ENCODE measurements at places on chromosomes 7 and 10. TPM values are rescaled to one million over a fixed set of nuclear protein-coding genes. Genes with fewer than 3 reads are reported as not detected.
A peak's percentile ranks its signal among the peaks of the same experiment; 100 is the strongest.

- DNase-seq: no peak
Measured at GRCh38 chr7:16023046-16023445, 336.6 kb upstream of the MEOX2 start.

RAPGEF5 gene
- total RNA-seq: 72.9 TPM

PKD2L1 gene
- 2.3 TPM for total RNA-seq

GRCh38 chr10:44878706-44879530, 32.2 kb upstream of the TMEM72 start:
- peak; percentile 88 for DNase-seq

DNA sequence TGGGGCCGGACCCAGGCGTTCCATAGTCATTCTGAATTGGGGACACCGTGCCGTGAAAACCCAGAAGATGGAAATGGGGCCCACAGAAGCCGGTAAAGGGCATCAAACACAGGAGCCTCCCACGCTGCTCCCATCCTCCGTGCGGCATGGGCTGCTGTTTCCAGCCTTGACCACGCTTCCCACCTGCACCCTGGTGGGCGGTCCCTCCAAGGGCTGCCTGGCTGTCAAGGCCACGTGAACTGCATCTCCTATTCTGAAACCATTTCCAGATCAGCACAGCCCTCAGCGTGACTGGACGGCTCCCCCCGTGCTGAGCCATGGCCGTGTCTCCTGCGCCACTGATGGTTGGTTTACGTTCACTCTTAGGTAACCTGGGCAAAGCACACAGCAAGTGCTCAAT, 14.1 kb downstream of the CFAP46 start:
- no peak for DNase-seq

PTPN20 gene
- total RNA-seq: 19.0 TPM

PLPP4 gene
- total RNA-seq: not detected

- DNase-seq: no peak
Measured at GRCh38 chr10:13525663-13526062, 3.2 kb downstream of the BEND7 start.

MYH16 gene
- not detected for total RNA-seq

SPDYE1 gene
- total RNA-seq: not detected

- DNase-seq: no peak
Measured at GRCh38 chr7:21089653-21090052, 303.0 kb upstream of the SP8 start.

DNA sequence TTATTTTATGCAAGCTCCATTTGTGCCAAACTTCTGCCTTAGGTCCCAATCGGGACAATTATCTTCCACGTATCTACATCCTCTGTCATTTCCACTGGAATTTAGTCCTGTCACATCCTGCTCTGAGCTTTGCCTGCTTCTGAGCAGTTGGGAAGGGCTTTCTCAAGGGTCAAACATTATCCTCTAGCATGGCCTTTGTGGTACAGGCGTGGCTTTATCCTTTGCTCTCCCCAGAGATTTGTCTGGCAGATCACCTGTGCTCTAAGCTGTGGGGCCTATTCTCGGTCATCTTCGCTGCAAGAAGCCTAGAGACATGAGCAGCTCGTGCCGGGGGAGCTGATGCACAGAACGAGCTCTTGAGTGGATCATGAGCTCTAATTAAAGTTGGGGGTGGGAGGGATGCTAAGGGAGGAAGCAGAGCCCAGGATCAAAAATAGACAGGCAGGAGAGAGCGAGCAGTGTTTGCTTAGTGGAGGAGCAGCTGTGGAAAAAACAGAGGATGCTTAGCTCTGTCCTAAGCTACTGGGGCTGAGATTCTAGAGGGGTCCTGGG, 19.8 kb upstream of the TMEM273 start:
- no peak for DNase-seq

HGF gene
- 8.4 TPM for total RNA-seq

C7orf33 gene
- total RNA-seq: not detected

COA1 gene
- 50.2 TPM for total RNA-seq

MEIG1 gene
- total RNA-seq: 0.44 TPM

- peak; percentile 61 for DNase-seq
Measured at GRCh38 chr10:58299580-58299979, 30.6 kb downstream of the CISD1 start.

DNA sequence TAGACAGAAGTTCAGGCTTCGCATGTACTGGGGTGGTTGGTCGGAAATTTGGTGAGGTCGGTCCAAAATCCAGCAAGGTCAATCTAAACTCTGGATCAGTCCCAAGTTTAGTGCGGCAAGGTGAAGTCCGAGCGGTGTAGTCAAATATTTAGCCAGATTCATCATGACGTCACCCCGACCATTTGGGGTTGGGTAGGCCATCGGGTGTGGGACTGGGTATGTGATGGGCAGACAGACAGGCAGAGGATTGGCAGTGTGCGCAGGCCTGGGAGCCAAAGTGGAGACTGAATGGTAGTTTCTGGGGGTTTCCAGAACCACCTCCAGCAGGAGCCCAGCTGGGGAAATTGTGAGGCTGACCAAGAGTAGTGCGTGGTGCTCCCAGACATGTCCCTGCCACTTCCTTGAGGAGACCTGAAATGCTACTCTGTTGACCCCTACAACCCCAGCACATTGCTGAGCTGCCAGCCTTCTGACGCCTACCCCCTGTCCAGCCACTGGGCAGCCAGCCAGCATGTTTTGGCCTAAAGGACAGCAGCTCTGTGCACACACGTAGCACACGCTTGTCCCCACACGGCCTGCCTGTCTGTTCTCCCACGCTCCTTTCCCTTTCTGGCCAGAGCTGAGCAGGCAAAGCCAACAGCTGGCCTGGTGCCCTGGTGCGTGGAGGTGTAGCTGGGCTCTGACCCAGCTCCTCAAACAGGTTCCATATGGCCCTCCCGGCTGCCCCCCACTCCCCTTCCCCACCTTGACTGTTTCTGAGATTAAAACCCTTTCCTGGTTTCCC, 55.9 kb downstream of the FAM241B start:
- no peak for DNase-seq

CYTH3 gene
- total RNA-seq: 26.7 TPM

NUTM2A gene
- total RNA-seq: 2.9 TPM

DNA sequence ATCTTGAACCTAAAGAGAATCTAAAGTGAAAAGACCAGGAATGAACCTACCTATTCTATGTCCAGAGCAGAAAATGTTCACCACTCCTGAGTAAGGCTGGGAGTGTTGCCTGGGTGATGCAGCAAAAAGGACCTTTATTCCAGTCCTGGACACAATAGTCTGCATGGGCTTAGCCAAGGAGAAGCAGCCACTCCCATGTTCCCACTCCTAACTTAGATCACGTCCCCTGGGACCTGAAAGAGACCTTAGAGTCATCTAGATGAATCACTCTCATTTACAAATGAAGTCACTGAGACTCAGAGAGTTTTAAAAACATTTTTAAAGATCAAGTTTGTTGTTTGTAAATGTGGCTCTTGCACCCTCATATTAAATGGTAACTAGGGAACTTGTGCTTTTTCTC, 763.4 kb downstream of the KCNMA1 start:
- no peak for DNase-seq

DNA sequence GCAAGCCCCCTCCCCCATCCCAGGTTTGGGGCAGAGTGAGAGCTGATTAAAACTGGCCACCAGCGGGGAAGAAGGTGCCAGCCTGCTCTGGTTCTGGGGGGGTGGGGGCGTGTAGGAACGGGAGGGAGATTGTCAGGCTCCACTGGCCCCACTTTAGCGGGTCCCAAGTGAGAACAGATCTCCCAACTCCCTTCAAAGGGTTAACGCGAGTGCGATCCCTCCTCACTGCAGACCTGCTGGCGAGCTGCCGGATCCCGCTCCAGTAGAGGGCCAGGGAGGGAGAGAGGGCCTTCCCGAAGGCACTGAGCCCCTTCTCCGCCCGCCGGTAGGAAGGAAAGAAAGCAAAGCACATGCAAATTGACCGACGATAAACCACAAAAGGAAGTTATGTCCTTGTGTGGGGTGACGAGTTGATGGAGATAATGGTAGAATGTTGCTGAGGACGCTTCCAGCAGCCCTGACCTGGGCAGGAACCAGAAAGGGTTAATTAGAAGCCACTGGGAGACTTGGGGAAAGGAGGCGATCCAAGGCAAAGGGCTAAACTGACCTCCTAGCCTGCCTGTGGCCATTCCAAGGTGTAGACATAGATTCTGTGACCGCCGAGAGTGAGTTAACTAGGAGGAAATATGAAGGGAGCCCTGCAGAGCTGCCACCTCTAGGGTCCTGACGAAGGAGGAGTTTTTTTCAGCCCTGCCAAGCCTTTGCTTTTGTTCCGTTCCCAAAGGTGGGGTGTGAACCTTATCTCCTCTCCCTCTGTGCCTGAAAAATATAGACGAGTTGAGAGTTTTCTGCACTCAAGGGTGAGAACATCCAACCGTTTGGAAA, 1.5 kb downstream of the NRG3 start:
- peak; percentile 15 for DNase-seq

- DNase-seq: no peak
Measured at GRCh38 chr10:26681076-26681475, 16.4 kb upstream of the PDSS1 start.

GRCh38 chr10:8071006-8071405, 16.5 kb downstream of the GATA3 start:
- no peak for DNase-seq

DNA sequence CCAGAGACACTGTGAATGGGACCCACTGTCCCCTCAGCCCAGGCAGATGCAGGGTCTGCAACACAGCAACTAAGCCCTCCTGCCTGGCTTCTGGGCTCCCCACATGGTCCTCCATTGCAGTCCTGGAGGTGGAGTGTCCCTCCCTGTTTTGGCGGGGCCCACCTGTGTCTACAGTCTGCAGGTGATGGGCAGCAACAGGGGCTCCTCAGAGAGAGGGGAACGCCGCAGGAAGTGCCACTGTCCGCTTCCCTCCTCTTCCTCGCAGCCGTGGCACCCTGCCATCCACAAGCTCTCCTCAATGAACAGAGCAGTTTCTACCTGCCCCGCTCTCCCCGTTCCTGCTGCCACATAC, 9.3 kb downstream of the CAMK2G start:
- DNase-seq: no peak

DNA sequence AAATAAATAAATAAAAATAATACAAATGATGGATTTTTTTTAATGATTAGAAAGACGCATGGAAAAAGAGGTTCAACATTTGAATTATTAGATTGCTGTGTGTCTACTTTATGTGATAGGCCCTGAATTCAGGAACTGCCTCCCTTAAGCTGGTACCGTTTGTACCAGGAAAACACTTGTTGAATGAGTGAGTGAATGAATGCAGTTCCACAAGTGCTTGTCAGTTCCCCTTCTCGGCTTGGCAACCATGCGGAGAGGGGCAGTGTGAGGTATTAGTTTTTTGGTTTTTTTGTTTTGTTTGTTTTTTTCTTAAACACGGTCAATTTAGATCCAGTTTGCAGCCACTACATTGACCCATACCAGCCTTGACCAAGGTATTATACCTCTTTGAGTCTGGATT, 2.1 kb upstream of the DPY19L1 start:
- no peak for DNase-seq

BTBD16 gene
- total RNA-seq: not detected

SPDYE2 gene
- not detected for total RNA-seq

GRCh38 chr7:45118889-45119331, 7.4 kb upstream of the TBRG4 start:
- DNase-seq: no peak

TMEM236 gene
- total RNA-seq: 4.6 TPM

DNA sequence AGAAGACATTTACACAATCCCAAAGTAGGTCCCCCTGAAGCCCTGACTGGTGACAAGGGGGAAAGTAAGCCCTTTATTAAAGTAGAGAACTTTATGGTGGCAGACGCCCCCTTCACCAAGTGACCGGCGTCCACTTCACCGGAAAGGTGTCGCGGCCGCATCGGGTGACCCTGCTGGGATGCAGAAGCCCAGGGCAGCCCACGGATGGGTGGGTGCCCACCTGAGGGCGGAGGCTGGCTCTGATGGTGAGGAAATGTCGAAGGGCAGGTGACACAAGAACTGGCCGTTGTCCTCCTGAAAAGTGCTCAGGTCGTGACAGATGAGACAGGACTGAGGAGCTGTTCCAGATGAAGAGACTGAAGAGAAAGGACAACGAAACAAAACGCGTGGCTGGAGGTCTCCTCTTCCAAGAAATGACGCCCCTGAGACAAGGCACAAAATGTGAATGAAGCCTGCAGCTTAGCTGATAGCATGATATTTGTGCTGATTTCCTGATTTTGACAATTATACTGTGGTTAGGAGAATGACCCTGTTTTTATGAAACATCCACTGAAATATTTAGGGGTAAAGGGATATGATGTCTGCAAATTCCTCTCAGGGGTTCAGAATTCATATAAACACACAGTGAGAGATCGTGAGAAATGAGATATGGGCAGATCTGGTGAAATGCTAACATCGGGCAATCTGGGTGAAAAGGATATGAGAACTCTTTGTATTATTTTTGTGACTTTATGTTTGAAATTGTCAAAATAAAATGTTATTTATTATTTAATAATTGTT, 123.9 kb downstream of the PRKAG2 start:
- peak; percentile 56 for DNase-seq

GRCh38 chr7:104363355-104363754, 35.0 kb downstream of the LHFPL3 start:
- DNase-seq: no peak

- no peak for DNase-seq
Measured at GRCh38 chr7:24245362-24245761, 38.6 kb upstream of the NPY start.

GRCh38 chr7:107446988-107447387, 22.9 kb upstream of the GPR22 start:
- DNase-seq: no peak

- DNase-seq: no peak
Measured at GRCh38 chr10:6504296-6504695, 75.8 kb downstream of the PRKCQ start.

CALML3 gene
- total RNA-seq: not detected

DNA sequence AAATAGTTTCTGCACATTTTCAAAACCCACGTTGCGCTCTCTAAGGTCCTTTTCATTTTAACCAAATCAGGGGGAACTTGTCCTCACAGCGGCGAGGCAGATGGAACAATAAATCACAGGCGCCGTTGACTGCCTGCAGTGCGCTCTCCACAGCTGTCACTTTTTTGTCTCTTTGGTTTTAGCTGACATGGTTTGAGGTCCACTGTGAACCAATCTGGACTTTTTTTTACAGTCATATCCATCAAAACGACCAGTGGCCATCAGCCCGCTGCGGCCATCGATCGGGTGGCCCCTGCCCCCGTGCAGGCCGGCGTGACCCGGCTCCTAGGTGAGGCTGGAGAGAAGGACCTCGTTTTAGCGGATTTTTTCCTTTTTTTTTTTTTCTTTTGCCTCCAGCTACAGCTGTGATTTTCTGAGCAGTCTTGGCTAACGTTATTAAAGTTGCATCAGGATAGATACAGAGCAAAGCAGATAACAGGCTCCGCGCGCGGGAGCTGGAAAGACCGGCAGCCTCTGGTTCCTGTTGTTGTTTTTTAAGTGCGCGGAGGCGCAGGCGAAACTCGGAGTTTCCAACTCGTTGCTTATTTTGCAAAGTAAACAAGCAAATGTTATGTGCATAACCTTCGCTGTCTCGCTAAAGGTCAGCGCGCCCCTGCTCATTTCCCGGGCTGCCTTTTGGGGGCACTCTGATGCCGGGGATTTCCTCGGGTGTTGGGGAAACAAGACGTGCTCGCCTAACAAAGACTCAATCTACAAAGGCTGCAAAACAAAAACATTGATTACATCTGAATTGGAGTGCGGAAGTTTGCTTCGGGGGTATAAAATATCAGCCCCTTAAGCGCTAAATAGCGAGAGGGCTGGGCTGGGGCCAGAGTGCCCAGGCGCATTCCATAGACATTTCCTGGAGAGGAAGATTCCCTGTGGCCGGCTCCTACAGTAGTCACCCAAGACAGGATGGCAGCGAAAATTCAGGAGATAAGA, 414.8 kb upstream of the MKI67 start:
- DNase-seq: peak; percentile 45

SPAM1 gene
- not detected for total RNA-seq

All from upper lobe of left lung (tissue), 6 donors.